ENCODE measurements at places on chromosomes 5 and 9. TPM values are rescaled to one million over a fixed set of nuclear protein-coding genes. Genes with fewer than 3 reads are reported as not detected.

SLC6A7 gene
- total RNA-seq, result under 0.01 TPM

OR2K2 gene
- total RNA-seq, result not detected

PDE8B gene
- total RNA-seq, result under 0.01 TPM

FOXI1 gene
- total RNA-seq, result not detected

CDKN2A gene
- total RNA-seq, result 16.9 TPM

CREBRF gene
- 9.0 TPM for total RNA-seq

IL5 gene
- not detected for total RNA-seq

OR1Q1 gene
- total RNA-seq, result not detected

AK8 gene
- total RNA-seq, result 0.14 TPM

STPG3 gene
- not detected for total RNA-seq

SPATA31E1 gene
- not detected for total RNA-seq

SH3TC2 gene
- 10.6 TPM for total RNA-seq

CLIC3 gene
- 12.7 TPM for total RNA-seq

NDUFS6 gene
- total RNA-seq, result 14.2 TPM

SLC6A3 gene
- not detected for total RNA-seq

Data from placental pericyte (primary cell).